ENCODE measurements at places on chromosomes 4 and X.

DNA sequence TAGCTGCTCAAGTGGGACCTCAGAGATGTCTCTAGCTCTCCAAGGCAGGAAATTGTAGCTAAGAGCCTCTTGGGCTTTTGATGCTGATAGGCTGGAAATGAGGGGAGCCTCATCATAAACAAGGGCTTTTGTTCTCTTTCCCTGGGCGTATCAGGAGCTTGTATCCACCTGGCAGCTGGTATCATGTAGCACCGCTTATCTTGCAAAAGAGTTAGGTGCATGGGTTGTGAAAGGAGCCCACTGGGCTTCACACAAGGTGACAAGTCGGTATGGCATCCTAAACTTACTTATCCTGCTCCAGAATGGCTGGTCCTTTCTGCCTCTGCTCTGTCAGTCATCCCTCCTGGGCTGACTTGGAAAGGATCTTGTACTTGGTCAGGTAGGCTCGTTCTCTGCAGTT, 565.8 kb downstream of the GRXCR1 start:
- no peak overlapping the region for H3K4me3 ChIP-seq
- H3K27me3 ChIP-seq, result no peaks in the 10 kb centered on the region
- H3K4me1 ChIP-seq, result no peaks in the 10 kb centered on the region
- DNase-seq, result no peak

DNA sequence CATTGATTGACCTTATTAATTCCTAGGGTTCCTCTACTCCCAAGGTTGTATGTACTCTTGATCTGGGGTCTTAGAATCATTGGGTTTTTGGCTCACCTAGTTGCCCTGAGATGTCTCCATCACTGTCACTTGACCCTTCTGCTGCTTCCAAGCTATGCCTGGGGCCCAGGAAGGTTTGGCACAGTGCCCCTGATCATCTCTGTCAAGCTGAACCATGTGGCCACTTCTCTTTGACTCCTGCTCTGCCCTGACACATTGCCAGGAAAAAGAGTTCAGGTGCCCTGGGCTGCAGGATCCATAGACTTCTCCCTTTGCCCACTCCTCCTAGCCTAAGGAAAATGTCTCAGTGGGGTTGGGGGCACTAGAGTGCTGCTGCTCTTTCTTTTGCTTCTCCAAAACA, 3.9 kb upstream of the CHST7 start:
- no peaks in the 10 kb centered on the region for H3K27me3 ChIP-seq
- no peaks in the 10 kb centered on the region for H3K36me3 ChIP-seq
- no peak overlapping the region for H3K27ac ChIP-seq
- H3K4me1 ChIP-seq, result peaks cover 25% of the 10 kb centered on the region
- no peak for DNase-seq

- no peak overlapping the region for H3K27ac ChIP-seq
- no peaks in the 10 kb centered on the region for H3K36me3 ChIP-seq
- no peak overlapping the region for H3K4me3 ChIP-seq
- no peaks in the 10 kb centered on the region for H3K4me1 ChIP-seq
These were observed 156.5 kb downstream of the NHS start for GRCh38 chrX:17531500-17531899.

- no peak for DNase-seq
- no peak overlapping the region for H3K27ac ChIP-seq
- H3K4me3 ChIP-seq, result no peak overlapping the region
- H3K36me3 ChIP-seq, result no peaks in the 10 kb centered on the region
- no peaks in the 10 kb centered on the region for H3K4me1 ChIP-seq
- no peaks in the 10 kb centered on the region for H3K27me3 ChIP-seq
These were observed 40.9 kb upstream of the TBC1D19 start for GRCh38 chr4:26542991-26543390.

- no peaks in the 10 kb centered on the region for H3K27me3 ChIP-seq
- no peaks in the 10 kb centered on the region for H3K36me3 ChIP-seq
- no peaks in the 10 kb centered on the region for H3K4me1 ChIP-seq
- DNase-seq, result no peak
- H3K4me3 ChIP-seq, result no peak overlapping the region
These were observed 1420.5 kb downstream of the PCDH7 start for GRCh38 chr4:32140636-32141035.

- H3K27ac ChIP-seq, result no peak overlapping the region
- no peak overlapping the region for H3K4me3 ChIP-seq
- DNase-seq, result no peak
These were observed 146.5 kb upstream of the PUDP start for GRCh38 chrX:7294483-7294882.
